CD4-positive, alpha-beta T cell treated with Interleukin-6 for 4 hours (primary cell): ENCODE measurements at places on chromosomes 6 and 20.

DNA sequence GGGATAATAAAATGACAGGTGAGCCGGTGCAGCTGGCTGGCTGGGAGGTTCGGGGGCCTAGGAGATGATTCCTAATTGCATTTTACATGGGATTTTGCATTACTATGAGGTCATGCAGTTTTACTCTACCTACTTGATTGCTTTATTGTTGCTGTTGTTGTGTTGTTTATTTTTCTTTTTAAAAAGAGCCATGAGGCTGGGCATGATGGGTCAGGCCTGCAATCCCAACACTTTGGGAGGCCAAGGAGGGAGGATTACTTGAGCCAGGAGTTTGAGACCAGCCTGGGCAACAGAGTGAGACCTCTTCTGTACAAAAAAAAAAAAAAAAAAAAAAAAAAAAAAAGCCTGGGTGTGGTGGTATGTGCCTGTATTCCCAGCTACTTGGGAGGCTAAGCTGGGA lies 104.8 kb downstream of the GJA1 start:
- no peak for DNase-seq

DNA sequence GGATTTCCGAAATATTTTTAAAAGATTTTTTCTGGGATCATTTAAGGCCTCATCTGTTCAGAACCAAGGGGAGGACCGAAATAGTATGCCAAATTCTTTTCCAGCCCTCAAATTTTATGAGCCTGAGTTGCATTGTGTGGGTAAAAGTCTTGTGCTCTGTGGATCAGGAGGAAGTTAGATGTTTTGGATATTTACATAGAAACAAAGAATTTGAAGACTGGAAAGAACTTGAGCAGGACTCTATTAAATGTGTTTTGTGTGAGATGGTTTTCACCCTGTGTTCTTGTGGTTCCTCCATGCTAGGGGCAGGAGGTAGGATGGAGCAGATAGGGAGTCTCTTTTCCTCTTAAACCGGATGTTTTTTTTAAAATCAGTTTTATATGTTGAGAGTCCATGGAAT lies 329.1 kb downstream of the LAMA2 start:
- DNase-seq = no peak

DNA sequence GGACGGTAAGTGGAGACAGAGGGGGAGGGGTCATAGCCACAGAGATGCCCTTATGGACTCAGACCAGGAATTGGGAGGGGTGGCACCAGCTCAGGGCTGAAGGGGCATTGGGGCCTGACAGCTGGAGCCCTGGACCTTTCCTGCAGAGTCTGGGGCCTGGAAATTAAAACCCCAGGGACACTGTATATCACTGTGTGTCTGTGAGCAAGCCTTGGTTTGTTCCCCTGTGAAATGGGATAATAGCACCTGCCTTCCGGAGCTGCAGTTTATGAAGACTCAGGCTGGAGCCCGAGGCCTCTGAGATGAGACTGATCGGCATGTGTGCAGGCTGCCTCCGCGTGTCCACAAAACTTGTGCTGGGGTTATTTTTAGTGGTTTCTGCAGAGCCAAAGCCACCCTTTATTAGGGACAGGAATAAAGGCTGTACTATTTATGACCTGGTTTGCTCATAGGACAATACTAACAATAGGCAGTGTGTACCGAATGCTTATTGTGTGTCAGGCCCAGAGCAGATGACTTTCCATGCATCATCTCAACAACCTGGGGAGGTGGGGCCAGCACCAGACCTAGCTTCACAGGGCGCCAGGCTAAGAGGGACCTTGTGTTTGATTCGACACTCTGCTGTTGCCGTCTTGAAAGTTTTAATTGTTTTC lies 22.6 kb downstream of the MYH7B start:
- DNase-seq = no peak

DNA sequence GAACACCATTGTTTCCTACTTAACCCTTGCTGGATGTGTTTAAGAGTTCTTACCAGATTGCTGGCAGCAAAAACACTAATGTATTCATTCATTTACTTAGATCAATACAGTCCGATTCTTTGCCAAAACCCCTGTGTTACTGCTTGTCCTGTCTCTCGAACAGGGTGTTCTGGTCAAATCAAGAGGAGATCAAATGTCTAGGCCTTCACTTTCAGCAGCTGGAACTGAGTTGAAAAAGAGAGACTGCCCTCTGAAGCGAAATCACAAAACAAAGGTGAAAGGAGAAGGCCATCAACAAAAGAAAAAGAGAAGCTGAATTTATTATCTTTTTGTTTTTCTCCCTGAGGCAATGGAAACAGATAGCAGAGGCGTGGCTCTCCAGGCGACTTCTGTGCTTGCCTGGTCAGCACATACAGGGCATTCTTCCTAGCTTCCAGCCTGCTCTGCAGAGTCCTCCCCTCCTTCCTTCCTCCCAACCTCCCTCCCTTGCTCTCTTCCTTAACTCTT lies 44.1 kb upstream of the GCM1 start:
- no peak for DNase-seq

DNA sequence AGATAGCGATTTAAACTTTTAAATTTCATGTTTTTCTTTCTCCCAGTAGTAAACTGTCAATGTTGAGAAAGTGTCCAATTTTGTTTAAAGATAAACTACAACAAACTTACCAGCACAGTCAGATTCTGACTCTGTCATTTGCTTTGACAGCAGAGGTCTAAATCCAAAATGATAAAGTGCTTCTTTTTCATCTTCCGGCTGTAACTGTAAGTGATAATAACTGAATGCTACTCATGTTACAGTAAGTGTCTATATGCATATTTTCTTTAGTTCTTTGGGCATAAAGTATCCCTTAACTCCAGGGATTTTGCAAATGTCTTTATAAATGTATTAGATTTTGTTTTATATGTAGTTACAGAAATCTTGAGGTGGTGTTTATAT lies 610.4 kb downstream of the RFPL4B start:
- DNase-seq = no peak

DNA sequence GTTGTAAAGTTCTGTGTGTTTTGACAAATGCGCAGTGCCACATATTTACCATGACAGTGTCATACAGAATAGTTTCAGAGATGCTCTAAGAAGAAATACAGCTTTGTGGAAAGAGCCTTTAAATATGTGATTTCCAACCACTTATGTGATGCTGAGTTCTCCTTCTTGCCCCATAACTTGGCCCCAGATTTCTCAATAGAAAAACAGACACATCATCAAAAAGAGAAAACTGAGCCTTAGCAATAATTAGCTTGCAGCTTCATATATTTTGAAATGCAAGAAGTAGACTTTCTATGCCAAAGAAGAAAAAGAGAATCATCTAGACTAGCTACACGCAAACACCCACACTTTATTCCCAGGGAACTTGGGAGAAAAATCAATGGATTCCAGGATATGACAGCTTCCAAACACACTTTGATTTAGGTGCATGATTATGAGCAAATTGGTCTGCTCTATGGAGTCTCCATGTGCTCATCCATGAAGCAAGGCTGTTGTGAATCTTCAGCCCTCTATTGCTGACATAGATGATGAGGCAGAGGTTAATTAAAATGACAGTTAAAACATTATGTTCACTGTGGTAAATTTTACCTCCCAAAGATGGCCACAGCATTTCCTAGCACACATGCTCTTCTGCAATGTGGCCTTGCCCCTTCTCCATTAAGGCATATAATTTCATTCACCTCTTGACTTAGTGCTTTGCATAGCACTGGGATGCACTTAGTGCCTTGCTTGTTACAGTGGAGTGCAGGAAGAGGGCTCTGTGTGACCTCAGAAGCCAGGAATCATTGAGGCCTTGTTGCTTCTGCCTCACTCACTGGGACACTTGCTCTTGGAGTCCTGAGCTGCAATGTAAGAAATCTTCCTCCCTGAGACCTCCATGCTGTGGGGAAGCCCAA lies 174.6 kb downstream of the SYNDIG1 start:
- no peak for DNase-seq

- DNase-seq = no peak
Observed at GRCh38 chr6:44762496-44762895, 375.0 kb downstream of the CDC5L start.

DNA sequence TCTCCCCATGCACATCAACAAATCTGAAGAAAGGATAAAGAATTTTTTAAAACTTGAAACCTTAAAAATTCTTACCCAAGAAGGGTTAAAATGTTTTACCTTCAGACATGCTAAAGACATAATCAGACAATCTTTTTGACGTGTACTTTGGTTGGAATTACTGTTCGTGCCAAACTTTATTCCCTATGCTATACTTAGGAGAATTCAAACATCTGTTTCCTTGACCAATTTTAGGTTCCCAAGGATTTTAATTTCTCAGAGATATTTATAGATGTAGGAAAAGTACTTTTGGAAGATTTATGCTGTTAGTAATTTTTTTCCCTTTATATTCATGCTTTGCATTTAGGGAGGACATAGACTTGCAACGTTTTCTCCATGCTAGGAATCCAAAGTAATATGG lies 108.4 kb downstream of the AFG1L start:
- no peak for DNase-seq

- DNase-seq = no peak
Observed at GRCh38 chr6:25447570-25447929, 168.4 kb downstream of the CARMIL1 start.

DNA sequence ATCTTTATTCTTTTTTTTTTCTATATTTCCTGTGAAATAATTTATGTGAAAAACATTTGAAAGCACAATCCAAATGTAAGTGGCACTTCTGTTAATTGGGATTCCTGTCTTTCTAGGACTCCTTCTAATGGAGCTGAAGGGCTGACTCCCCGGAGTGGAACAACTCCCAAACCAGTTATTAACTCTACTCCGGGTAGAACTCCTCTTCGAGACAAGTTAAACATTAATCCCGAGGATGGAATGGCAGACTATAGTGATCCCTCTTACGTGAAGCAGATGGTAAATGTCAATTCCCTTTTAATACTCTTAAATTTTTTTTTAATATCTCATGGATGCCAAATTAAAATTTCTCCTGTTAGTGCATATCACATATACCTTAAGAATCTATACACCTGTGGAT lies 35.0 kb downstream of the CDC5L start:
- no peak for DNase-seq

DNA sequence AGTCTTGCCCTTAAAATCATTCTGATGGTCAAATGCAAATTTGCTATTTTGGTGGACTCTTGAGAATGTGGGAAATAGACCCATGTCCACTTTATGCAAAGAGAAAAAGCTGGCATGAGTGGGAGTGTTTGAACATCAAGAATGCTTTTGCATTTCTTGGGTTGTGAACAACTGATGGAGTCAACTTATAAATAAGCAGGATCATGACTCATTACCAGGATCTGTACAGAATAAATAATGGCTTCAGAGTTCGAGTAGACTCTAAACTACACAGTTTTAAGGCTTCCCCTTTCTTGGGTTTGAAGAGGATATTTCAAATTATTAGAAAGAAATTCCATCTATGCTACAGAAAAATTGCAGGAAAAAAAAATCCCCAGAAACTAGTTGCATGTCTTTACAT lies 195.5 kb downstream of the EYA4 start:
- no peak for DNase-seq
